ENCODE measurements at places on chromosomes 1 and 21.
A peak's percentile ranks its signal among the peaks of the same experiment; 100 is the strongest.

- no peak for DNase-seq
These were observed 73.9 kb downstream of the SNRPE start for GRCh38 chr1:203935321-203935720.

DNA sequence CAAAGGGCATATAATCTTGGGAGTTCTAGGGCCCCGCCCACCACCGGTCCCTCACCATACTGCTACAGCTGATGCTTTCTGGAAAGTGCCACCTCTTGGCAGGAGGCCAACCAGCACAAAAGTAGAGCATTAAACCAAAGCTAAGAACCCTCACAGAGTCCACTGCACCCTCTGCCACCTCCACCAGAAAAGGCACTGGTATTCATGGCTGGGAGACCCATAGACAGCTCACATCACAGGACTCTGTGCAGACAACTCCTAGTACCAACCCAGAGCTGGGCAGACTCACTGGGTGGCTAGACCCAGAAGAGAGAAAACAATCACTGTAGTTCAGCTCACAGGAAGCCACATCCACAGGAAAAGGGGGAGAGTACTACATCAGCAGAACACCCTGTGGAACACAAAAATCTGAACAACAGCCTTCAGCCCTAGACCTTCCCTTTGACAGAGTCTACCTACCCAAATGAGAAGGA lies 10.8 kb downstream of the THEM4 start:
- DNase-seq: peak; percentile 85

- DNase-seq: no peak
These were observed 186.5 kb downstream of the ROR1 start for GRCh38 chr1:63960326-63960725.

DNA sequence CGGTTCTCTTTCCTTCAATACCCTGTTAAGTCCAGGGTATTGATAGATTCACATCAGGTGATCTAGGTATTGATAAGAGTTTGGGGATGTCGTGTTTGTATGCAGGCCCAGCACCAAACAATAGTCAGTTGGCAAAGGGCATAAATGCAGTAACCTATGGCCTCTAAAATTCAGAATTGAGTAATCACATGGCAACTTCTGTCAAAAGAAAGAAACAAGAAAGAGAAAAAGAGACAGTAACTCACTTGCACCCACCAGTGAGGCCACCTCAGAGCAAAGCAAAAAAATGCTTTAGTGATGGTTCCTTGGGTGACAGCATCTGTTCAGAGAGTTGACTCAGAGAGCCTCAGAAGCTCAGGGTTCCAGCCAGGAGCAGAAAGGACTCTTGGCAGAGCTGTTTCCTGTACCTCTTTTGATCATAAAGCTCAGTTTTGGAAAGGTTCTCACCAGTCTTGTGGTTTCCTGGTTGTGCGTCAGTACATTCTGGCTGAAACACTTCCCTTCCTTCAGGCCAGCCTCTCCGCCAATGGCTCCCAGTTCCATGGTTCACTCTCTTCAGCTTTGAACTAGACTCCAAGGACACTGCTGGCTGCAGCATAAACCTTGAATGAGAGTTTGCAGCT lies 70.1 kb upstream of the GORAB start:
- no peak for DNase-seq

GRCh38 chr1:12170263-12170671 lies 3.5 kb downstream of the TNFRSF1B start:
- no peak for DNase-seq

DNA sequence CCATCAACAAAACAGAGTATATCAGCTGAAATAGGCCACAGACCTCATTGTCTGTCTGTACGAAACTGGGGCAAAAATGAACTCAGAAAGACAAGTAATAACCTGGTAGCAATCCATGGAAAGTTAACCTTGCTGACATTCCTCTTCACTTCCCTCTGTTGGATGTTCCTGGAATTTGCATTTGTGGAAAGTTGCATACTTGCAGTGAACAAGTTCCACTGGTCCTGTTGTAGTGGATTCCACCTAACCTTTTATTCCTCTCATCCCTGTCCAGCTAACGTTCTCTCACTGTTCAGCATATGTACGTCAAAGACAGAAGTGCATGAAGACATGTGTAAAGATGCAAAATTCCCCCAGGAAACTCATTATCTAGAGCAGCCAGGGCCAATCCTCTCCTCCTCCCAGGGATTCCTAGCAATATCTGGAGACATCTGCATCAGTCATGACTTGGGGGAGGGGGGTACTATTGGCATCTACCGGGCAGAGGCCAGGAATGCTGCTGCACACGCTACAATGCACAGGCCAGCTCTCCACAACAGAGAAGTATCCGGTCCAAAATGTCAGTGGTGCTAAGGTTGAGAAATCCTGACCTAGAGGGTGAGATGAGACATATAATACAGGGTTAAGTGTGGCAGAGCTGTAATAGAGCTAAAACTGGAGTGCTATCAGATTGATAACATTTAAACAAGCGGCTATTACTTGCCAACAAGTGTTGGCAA lies 8.2 kb downstream of the LPAR3 start:
- no peak for DNase-seq

- no peak for DNase-seq
These were observed 7.3 kb downstream of the POU2F1 start for GRCh38 chr1:167227934-167228378.
